ENCODE measurements at places on chromosomes 3 and 15.

GRCh38 chr3:105722943-105723556, 145.8 kb downstream of the CBLB start:
- DNase-seq = no peak

GRCh38 chr15:85652457-85652856, 142.3 kb downstream of the KLHL25 start:
- DNase-seq = no peak

- DNase-seq = no peak
These were observed 402.2 kb upstream of the PROK2 start for GRCh38 chr3:72187131-72187530.

DNA sequence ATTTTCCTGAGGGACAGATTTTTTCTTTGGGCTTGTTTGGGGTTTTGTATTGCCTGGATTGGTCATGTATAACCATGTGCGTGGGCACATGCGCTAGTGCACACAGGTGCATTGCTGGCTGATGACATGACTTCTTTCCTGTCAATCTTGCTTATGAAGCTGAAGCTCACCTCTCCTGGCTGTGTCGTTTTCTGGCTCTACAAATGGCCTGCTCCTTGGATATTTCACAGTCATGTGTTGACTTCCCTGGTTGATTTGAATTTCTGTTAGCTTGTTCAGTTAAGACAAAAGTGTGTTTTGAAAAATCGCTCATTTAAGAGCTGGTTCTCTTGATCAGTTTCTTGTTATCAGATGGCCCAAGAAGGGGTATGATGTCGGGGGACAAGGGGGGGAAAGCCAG, 11.5 kb downstream of the PTPRG start:
- DNase-seq = no peak

DNA sequence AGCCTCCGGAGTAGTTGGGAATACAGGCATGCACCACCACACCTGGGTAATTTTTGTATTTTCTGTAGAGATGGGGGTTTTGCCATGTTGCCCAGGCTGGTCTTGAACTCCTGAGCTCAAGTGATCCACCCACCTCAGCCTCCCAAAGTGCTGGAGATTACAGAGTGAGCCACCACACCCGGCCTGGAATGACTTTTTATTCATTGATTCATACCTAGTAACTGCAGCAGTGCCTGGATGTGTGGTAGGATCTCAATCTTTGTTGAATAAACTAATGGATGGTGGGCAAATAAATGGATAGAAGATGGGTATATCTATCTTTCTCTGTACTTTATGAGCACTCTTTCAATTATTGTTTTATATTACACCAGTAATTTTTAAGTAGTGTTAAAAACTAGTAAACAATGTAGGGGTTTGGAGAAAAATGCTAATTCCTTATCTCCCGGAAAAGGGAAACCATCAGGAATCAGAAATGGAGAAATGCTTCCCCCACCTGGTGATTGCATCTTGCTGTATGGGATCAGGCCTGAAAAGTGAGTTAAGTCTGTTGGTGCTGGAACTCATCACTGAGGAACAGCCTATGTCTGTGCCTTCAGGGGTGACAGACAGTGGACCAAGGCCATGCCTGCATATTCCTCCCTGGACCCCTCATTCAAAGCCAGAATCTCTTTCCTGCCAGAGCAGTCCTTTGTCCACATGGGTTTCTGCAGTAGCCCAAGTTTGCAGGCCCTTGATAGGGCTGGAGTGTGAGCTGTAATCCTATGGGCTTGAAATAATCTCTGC, 161.0 kb upstream of the CTDSPL start:
- no peak for DNase-seq

DNA sequence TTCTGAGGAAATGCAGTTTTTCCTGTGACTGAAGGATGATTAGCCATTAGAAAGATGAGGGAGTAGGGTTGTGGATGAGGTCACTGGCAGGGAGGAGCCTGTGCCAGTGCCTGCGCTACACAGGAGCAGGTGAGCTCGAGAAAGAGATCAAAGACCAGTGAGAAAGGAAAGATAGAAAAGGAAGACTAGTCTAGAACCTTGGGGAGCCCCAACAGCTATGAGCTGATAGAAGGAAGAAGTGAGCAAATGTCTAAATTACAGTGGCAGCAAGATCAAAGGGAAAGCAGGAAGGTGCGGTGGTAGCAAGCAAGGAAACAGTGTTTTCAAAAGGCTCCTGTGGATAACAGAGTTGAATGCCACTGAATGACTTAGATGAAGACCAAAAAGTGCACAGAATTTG, 39.6 kb downstream of the LNP1 start:
- DNase-seq = no peak
